RKO (cell line): ENCODE measurements at places on chromosomes 5 and 9.

GRCh38 chr9:87887661-87888480 lies 5.2 kb downstream of the SPATA31E1 start:
- DNase-seq: no peak

DNA sequence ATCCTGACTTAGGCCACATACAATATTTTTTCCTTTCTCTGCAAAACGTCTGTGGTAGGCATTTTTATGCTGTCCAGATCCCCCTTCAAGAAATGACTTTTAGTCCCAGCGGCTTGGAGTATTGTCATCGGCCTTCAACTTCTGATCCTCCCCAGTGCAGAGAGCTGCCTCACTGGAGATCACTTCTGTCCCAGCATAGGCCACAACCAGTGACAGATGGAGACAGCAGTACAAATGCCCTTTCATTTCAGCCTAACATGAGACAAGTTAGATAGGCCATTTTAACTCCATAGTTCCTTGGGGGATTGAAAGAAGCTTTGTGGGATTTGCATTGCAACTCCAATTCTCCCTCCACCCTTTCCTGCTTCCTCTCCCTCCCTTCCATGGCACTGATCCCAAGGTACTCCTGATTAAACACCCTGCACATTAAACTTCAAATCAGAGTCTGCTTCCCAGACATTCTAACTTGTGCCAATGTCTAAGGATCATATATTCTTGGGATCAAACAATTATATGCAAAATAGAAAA lies 3.2 kb upstream of the MAMDC2 start:
- no peak for DNase-seq

- no peak for DNase-seq
Measured at GRCh38 chr5:9903801-9904200, 273.6 kb upstream of the TAS2R1 start.

DNA sequence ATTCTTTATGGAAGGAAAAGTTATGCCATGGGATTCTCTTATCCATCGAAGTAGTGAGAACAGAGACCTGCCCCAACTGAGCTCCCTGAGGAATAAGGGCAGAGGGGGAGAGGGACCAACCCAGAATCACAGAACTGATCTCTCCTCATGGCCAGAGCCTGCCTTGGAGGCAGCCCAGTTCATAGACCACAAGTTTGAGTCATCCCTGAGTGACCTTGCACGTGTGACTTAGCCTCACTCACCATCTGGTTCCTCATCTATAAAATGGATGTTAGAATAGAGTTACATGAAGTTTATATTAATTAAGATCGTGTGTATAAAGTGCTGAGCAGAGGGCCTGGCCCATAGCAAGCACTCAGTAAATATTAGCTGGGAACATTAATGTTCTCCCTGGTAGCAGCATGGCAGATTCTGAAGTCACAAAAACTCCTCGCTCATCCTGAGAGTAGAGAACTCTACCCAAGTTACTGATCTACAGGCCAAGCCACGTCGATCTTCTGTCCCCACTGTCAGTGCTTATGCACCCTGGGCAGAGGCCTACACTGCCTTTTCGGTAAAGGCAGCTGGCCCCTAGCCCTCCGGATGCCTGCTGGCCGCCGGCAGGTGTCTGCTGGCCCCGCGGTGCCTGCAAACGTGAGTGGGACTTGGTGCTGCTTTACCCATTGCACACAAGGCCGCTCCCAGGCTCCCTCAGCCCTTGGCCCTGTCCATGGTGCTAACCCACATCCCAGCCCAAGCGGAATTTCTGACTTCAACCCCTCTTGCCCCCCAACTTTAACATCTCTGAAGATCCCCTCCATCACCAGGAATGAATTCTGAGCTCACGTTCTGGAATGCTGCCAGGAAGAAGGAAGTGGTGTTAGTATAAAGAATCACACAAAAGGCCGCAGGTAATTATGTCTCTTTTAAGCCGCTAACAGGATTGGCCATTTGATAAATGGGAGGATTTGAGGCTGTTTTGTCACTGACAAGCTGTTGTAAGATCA lies 61.1 kb upstream of the ARAP3 start:
- DNase-seq: peak; percentile 24

DNA sequence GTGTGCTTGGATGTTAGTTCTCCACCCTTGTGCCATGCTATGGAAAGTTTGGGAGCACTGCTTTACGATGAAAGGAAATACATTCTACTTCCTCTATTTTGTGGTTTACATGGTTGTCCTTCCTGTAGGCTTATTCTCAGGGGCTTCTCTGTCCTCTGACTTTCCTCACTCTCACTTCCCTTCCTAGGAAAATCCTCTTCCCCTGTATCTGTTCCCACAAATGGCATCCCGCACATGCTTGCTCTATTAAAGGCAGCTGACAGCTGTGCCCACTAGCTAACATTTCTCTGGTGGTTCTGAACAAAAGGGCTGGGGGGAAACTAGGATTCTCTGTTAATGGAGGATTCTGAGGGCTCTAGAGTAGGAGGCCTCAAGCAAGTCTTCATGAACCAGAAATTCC lies 52.4 kb downstream of the FAM170A start:
- no peak for DNase-seq

DNA sequence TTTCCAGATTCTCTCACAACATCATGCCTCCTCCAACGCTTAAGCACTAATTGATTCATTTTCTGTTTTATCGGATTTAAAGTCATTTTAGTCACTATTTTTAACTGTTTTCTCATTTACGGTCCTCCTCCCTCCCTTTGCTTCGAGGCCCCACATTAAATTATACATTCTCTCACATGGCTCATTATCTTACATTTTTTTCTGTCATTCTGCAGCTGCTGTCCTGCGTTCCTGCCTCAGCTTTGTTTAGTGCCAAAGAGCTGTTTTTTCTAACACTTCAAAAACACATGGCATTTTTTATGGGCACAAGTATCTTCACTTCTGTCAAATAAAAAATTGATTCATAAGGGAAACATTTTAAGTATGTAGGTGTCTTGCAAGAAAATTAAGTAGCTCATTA lies 130.1 kb upstream of the FST start:
- no peak for DNase-seq

GRCh38 chr9:97599314-97599846 lies 33.8 kb downstream of the TSTD2 start:
- DNase-seq: no peak

GRCh38 chr5:145903867-145904266 lies 31.1 kb upstream of the GRXCR2 start:
- DNase-seq: no peak

GRCh38 chr5:53397141-53397757 lies 83.2 kb upstream of the FST start:
- DNase-seq: no peak

GRCh38 chr5:23742701-23743100 lies 235.3 kb downstream of the PRDM9 start:
- peak; percentile 9 for DNase-seq

DNA sequence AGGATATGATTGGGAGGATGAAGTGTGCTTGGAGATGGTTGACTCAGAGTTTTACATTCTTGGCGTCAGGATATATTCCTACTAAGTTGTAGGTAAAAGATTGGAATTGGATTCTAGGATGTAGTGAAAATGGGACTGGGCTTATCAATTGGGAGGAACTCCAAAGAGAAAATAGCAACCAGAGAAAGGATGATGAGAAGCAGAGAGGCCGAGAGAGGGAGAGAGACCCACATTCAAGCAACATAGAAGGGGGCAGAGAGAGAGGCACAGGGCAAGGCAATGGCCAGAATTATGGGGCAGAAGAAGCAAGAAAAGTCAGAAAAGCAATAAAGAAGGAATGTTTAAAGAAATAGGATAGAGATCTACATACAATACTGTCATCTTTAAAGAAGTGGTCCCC lies 217.9 kb upstream of the ACTBL2 start:
- no peak for DNase-seq

DNA sequence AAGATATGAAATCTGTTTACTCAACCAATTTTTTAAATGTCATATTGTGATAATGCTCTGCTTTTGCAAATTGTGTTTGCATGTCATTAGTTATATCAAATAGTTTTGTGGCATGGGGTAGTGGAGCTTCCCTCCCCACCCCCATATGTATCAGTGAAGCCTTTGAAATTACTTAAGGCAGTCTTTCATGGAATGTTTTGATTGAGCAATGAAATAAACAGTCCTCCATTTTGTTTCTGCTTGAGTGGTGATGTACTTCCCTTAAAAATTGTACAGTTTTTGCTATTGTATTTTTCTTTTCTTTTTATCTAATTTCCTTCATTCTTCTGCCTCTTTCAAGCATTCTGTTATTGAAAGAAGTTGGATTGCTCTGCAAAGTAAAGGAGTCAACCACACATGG lies 3.5 kb downstream of the SOWAHA start:
- DNase-seq: no peak

DNA sequence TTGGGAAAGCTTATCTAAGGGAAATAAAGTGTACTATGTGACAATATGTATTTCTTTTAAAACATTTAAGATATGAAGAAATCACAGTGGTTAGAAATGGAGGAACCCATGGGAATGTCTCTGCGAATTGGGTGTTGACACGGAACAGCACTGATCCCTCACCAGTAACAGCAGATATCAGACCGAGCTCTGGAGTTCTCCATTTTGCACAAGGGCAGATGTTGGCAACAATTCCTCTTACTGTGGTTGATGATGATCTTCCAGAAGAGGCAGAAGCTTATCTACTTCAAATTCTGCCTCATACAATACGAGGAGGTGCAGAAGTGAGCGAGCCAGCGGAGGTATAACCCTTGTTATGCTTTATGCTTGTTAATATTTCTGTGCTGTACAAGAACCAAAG lies 69.9 kb downstream of the ADGRV1 start:
- no peak for DNase-seq

DNA sequence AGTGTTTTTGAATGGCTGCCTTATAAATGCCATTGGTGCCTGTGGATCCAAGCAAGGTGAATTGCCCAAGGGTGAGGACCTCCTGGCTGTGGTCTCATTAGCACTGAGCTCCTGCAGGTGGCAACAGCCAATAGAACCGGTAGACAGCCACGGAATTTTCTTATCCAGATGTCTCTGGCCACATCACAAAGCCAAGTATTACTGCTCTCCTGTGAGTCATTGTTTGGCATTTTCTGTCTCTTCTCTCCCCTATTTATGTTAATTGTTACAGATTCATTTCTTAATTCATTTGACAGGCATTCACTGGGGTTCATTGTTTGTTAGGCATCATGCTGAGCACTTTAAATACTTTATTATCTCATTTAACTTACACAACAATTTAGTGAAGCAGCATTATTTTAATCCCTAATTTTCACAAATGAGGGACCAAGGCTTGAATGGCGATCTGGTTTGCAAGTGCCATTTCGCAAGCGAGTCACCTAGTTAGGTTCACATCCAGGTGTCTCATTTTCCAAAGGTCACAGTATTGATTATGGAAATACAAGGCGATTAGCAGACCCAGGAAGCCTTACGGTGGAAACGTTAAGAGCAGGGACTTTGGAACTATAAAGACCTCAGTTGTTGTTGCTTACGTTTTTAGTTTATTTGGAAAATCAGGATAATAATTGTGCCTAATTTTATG lies 58.2 kb upstream of the DPYSL3 start:
- peak; percentile 14 for DNase-seq

DNA sequence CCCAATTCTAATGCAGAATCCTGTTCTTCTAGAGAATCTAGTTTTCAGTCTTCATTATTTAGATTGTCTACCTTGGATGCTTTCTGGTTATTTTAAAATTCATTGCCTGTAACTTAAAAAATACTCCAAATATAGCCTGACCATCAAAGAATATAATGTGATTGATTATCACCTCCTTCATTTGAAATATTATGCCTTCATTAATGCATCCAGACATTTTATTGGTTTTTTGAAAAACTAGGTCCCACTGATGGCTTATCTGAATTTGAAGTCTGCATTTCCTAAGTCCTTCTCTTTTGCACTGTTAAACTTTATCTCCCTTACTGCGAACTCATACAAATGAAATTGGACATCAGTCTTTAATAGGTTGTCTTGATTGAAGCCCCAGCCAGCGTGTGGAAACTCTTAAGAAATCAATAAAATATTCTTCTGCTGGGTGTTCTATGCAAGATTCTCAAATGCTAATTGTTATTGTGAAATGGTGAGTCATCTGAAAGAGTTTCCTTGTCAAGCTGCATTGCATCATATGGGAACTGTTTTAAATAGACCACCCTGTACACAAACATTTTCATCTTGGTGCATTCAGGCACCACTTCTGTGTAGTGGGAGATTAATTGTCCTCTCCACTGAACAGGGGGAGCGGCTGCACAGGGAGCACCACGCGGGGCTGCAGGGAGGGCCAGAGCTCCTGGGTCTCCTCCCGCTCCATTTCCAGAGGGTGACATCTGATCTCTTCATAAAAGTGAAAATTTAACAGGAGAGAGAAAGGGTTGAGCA lies 92.3 kb upstream of the FANCC start:
- peak; percentile 37 for DNase-seq

DNA sequence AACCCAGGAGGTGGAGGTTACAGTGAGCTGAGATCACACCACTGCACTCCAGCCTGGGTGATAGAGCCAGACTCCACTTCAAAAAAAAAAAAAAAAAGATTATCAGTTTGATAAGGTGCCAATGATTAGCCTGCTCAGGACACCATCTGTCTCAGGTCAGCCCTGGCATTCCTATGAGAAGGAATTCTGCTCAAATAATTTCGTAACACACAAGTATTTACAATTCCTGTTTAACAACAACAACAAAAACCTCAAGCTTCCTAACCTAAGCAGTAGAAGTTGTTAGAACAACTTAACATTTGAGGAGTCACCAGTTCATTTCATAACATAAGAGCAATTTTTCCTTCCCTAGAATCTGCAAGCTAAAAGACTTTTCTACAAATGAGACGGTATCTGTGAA lies 85.0 kb downstream of the LHFPL2 start:
- no peak for DNase-seq

DNA sequence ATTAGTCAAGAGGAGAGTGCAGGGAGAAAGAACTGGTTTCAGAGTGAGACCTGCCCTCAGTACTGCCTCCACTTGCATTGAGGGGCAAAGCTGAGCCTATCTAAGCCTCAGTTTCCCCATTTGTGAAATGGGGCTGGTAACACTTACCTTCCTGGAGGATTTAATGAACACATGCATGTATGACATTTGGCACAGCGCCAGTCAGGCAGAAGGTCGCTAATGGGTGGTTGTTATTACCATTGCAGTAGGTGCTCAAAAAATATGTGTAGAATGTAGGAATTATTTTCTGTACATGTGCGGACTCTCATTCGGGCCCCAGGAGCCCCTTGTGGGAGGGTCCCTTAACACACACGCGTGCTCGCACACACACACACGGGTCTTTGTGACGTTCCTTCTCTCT lies 10.9 kb downstream of the FAT2 start:
- no peak for DNase-seq

- DNase-seq: no peak
Measured at GRCh38 chr9:33722359-33722675, 73.0 kb upstream of the PRSS3 start.

DNA sequence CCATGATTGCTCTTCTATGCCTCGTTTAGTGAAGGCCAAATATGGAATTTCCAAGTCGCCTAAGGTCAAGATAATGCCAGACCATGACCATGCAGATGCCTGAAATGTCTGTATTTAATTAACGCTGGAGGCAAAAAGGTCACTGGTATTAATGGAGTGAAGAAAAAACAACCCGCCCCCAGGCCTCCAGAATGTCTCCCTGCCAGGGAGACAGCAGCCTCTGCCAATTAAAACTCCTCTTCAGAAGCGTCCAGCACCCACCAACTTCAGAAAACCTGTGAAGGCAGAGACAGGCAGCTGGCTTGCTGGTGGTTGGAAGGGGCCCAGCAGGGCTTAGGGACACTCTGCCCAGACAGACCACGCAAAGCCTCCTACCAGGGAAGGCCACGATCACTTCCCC lies 94.4 kb downstream of the VAV2 start:
- no peak for DNase-seq

- no peak for DNase-seq
Measured at GRCh38 chr5:122924719-122925395, 79.4 kb downstream of the SNX24 start.

GRCh38 chr5:134586866-134587524 lies 45.6 kb downstream of the SAR1B start:
- peak; percentile 55 for DNase-seq

GRCh38 chr5:93925321-93925720 lies 183.9 kb upstream of the POU5F2 start:
- no peak for DNase-seq
